ENCODE measurements at places on chromosomes 3 and 15.

DNA sequence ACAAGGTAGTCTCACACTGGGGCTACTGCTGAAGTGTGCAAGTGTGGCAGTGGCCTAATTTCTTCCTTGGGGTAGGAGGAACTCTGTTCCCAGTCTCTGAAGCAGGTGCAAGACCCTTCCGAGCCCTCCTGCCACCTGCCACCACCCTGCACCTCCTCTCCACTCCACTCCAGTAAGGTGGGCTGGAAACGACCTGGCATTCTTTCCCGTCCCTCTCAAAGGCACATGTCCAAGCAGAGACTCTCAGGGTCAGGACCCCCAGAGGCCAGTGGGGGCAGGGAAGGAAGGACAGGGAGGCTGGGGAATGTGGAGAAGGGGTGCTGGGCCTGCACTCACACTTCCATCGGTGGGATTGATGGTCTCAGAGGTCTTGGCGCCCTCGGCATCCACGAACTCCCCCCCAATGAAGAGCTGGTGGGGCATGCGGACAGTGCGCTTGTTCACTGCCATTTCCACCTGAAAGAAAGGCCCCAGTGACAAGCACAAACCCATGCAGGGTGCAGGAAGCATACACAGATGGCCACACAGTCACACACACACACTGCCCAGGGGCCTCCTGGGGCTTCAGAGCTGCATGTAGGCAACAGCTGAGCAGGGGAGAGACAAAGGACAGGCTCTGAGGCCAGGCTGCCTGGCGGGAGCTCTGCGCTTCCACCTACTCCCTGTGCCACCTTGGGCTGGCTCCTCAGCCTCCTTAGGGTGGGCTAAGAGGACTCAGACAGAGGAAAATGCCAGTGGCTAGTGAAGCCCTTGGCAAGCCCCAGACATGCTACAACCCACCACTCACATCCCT, 43.8 kb downstream of the ALDH1L1 start:
- no peak for DNase-seq

- DNase-seq, result no peak
These were observed 7.4 kb downstream of the APPL1 start for GRCh38 chr3:57234613-57235575.

DNA sequence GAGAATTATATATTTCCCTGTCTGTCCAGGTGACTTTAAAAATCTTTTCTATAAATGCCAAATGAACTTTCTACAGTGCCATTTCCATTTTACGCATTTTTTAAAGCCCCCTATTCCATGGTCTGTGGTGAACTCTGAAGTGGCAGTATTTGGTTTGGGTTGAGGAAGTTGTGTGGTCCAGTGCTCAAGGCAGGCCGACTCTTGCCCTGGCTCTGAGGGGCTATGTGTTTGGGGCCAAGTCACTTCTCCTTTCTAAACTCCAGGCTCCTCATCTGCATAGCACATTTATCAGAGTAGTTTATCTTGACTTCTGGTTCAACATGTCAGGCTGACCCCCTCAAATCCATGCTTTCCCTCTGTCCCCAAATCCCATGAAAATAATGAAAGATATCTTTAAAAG, 14.1 kb downstream of the TTC21A start:
- DNase-seq, result no peak

- DNase-seq, result no peak
These were observed 199.3 kb upstream of the TBC1D5 start for GRCh38 chr3:17941766-17942165.

GRCh38 chr3:33886015-33886414, 87.6 kb downstream of the PDCD6IP start:
- no peak for DNase-seq

GRCh38 chr3:5464649-5465048, 277.1 kb downstream of the EDEM1 start:
- DNase-seq, result no peak

- DNase-seq, result no peak
These were observed 27.7 kb downstream of the CLASP2 start for GRCh38 chr3:33690341-33690740.

DNA sequence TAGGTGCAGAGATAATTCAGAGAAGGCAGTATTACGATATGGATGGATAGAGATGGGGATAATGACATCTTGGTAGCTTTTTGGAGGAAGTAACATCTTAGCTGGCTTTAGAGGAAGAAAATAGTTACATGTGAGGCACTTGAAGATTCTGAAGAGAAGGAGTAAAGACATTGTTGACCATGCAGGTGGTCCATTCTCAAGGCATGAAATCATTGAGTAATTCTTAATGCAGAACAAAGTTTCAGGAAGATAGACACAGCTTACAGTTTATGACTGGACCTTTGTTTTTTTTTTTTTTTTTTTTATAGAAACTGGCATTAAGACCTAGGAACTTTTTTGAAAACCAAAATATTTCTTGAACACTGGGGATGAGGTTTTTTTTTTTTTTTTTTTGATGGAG, 28.2 kb downstream of the MBNL1 start:
- DNase-seq, result peak; percentile 54

DNA sequence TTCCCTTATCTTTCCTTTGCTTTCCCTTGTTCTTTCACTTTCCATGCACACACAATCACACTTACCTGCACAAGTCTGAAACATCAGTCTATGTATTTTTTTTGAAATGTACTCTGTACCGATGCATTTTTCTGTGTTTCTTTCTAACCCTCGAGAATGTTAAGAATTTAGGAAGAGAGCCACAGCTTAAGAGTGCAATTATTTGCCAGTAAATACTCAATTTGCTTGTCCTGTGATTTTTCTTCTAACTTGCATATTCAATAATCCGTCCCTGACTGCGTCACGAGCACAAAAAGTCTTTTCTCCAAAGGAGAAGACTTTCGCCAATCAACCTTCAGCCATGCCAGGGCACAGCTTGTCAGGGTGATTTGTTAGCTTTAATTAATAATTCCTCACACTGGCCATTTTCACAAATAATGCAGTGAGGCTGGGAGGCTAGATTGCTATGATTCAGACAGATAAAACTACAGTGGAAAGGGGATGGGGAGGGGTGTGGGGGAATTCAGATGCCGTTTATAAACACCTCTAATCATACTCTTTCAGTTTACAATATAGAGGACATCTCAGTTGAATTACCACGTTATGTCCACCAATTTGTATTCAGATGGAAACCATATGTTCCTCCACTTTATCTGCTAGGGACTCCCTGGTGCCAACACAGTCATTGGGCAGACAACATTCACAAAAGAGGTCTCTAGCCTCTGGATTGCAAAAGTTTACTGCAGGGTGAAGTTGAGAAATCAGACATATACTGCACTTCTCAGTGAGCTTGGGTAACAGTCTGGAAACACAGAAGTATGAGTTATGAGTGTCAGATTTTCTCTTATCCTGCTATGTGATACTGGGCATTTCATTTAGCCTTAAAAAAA, 388.0 kb downstream of the ZBTB20 start:
- peak; percentile 35 for DNase-seq

DNA sequence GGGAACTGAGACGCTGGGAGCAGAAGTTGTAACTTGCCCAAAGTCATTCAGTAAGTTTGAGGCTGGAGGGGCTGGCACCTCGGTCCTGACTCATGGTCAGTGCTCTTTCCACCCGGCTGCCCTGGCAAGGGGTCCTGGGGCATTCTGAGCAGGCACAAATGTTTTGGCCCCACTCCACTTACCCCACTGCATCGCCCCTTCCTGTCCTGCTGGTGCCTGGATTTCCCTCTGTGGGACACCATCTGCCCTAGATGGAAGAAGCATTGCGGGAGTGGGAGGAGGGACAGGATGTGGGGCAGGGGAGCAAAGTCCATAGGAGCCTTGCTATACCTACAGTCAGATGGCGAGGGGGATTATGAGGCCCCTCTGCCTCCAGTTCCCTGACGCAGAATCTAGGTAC, 4.5 kb downstream of the CORO2B start:
- peak; percentile 25 for DNase-seq

- no peak for DNase-seq
These were observed 164.7 kb upstream of the NSMCE3 start for GRCh38 chr15:29434280-29434679.

GRCh38 chr3:16264174-16264707, 502 bp downstream of the DPH3 start:
- no peak for DNase-seq

DNA sequence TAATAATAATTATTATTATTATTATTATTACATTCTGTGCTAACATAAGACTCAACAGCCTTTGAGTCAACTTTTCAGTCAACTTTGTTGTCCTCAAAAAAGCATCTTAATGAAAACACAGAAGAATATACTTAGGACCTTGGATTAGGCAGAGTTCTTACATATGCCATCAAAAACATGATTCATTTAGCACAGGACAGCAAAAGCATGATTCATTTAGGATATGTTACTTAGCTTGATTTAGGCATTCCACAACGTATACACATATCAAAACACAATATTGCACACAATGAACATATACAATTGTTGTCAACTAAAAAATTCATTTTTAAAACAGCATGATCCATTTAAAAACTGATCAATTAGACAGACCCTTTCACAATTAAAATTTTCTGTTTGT, 213.0 kb downstream of the FMN1 start:
- DNase-seq, result no peak

GRCh38 chr3:31639828-31640227, 107.1 kb downstream of the STT3B start:
- DNase-seq, result no peak

GRCh38 chr3:193998628-193999195, 137.2 kb upstream of the HES1 start:
- DNase-seq, result no peak

GRCh38 chr3:150736316-150736719, 26.7 kb downstream of the SIAH2 start:
- peak; percentile 84 for DNase-seq

GRCh38 chr15:90221246-90221900, 12.4 kb downstream of the CIB1 start:
- DNase-seq, result peak; percentile 83

GRCh38 chr3:126063358-126063965, 20.5 kb downstream of the SLC41A3 start:
- DNase-seq, result no peak

GRCh38 chr3:98353554-98353953, at the start of gene OR5K4:
Gene OR5K4, plus strand, starts transcription at chr3:98353854. Its CDS starts 0 bp downstream, at chr3:98353854.
- no peak for DNase-seq

- no peak for DNase-seq
These were observed 53.2 kb upstream of the GATM start for GRCh38 chr15:45431511-45431910.

DNA sequence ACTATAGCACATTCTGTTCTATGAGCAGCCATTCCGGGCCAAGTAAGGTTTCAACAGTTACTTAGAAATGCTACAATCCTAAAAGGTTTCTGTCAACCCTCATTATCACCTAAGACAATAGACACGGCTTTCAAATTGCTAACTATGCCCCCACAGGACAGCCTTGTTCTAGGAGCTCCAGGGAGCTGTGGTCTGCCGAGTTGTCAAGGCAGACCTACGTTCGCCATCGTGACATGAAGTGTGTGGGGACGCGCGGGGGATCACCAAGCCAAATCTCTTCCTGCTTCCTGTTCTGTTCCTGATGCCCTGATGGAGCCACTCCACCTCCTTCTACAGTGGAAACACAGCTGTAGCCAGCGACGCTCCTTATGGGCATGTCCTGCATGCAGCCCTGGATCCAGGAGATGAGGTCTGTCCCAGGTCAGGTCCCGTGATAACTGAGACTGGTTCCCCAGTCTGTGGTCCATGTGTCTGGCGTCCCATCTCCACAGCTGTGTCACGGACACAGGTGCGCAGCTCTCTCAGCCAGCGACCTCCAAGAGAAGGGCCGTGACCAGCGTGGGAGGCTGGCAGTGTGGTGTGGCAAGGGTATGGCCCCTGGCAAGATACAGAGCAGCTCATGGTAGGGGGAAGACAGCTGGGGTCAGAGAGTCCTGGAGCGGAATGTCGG, 82.8 kb downstream of the PCSK6 start:
- DNase-seq, result no peak

GRCh38 chr15:21267671-21268395, 172.5 kb downstream of the POTEB3 start:
- DNase-seq, result peak; percentile 26

GRCh38 chr3:27312044-27312668, 57.0 kb downstream of the NEK10 start:
- peak; percentile 72 for DNase-seq

GRCh38 chr3:116432795-116433194, 12.5 kb downstream of the LSAMP start:
- no peak for DNase-seq

GRCh38 chr3:60337421-60337820, 913.8 kb downstream of the FHIT start:
- DNase-seq, result no peak

DNA sequence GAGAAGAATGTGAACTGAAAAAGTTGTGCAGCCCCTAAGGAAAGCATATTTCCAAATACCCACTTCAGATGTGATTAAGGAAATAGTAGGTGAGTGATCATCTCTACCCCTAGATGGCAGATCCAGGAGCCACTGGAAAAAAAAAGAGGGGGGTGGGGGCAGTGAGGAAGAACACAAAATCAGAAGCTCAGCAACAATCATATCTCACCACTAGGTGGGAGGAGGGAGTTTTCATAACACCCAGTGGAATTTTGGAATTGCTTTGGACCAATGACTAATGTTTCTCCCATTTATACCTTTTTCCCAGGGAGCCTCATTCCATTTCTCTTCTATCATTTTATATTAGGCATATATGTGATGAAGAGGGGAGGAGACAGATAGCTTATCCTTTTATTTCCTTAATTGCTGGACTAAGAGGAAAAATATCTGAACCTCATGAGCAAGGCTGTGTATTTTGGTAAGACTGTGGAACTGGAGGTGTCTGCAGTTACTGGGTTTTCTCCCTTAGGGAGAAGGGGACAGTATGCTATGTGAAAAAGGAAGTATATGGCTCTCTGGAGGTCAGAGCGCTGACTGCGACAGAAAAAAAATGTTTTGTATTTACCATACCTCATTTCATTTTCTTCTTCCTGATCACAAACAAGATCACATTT, 363.4 kb downstream of the GAP43 start:
- peak; percentile 69 for DNase-seq

GRCh38 chr3:114344492-114344891, 50.7 kb downstream of the TIGIT start:
- DNase-seq, result no peak

DNA sequence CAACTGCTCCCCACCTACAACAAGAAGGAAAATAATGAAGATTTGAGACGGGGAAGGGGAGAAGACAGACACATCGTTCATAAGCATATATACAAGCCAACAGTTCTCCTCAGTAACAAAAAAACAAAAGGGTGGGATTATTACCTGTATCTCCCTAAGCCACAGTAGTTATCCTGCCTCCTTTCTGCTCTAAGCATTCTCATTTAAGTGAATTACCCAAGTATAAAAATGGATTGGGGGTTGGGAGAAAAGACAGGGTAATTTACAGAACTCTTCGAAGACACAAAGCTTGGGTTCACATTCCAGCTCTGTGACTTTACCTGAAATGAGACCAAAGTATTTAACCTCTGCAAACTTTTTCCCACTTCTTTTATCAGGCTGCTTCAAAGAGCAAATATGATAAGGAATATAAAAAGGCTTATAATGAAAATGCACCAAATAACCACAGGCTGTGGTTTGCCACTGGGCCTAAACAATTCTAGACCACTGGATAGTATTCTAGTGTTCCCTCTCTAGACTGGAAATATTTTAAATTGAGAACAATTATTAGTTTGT, 64.4 kb downstream of the UACA start:
- DNase-seq, result peak; percentile 37

- DNase-seq, result no peak
These were observed 59.1 kb upstream of the CTDSPL2 start for GRCh38 chr15:44368370-44368769.

GRCh38 chr15:45442507-45443135, 64.3 kb upstream of the GATM start:
- peak; percentile 86 for DNase-seq

- no peak for DNase-seq
These were observed 69.9 kb upstream of the DLG1 start for GRCh38 chr3:197368330-197368729.

- DNase-seq, result peak; percentile 60
These were observed at the start of gene MINAR1 for GRCh38 chr15:79431636-79432344. Gene MINAR1, plus strand, starts transcription at chr15:79432336. Its CDS starts 23,812 bp downstream, at chr15:79456148.

- no peak for DNase-seq
These were observed 54.5 kb upstream of the ABHD17C start for GRCh38 chr15:80640531-80641121.
